ENCODE measurements at places on chromosomes 2 and 18. TPM values are rescaled to one million over a fixed set of nuclear protein-coding genes. Genes with fewer than 3 reads are reported as not detected.

The SLC4A3 gene
- 11.7 TPM for total RNA-seq

The PMAIP1 gene
- 16.2 TPM for total RNA-seq

The TP53I3 gene
- 40.8 TPM for total RNA-seq

The UGT1A5 gene
- total RNA-seq: not detected

The MAPK4 gene
- total RNA-seq: not detected
